NCI-H2081 (cell line): ENCODE measurements at places on chromosomes 1 and 21.
A peak's percentile ranks its signal among the peaks of the same experiment; 100 is the strongest.

DNA sequence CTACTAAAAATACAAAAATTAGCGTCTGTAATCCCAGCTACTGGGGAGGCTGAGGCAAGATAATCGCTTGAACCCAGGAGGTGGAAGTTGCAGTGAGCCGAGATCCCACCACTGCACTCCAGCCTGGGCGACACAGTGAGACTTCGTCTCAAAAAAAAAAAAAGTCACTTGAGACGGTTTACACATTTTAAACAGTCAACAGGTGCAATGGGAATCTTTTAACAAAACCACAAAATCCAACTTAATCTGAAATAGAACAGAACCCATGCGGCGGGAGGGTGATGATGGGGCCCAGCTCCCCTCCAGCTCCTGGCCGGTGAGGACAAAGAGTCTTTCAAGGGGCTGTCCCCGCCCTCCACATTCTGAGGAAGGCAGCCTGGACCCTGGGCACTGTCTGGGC is 48.3 kb downstream of the TP73 start:
- DNase-seq: no peak

- no peak for DNase-seq
Measured at GRCh38 chr1:39701049-39701439, 9.8 kb upstream of the HPCAL4 start.

DNA sequence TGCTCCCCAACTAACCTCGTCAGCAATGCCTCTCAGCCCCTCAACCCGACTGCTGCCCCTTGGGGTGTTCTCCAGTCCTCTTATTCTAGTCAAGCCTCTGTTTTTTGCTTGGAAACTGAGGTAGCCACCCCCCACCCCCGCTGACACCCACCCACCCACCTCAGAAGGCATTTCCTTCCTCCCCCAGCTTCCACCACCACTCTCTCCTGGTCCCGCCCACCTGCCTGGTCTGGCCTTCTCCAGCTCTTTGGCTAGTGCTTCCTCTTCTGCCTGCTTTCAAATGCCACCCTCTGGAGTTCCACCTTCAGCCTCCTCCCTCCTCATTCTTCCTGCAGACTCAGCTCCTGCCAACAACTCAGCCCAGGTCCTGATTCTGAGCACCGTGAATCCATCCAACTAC is 35.3 kb downstream of the OLFML2B start:
- DNase-seq: no peak

DNA sequence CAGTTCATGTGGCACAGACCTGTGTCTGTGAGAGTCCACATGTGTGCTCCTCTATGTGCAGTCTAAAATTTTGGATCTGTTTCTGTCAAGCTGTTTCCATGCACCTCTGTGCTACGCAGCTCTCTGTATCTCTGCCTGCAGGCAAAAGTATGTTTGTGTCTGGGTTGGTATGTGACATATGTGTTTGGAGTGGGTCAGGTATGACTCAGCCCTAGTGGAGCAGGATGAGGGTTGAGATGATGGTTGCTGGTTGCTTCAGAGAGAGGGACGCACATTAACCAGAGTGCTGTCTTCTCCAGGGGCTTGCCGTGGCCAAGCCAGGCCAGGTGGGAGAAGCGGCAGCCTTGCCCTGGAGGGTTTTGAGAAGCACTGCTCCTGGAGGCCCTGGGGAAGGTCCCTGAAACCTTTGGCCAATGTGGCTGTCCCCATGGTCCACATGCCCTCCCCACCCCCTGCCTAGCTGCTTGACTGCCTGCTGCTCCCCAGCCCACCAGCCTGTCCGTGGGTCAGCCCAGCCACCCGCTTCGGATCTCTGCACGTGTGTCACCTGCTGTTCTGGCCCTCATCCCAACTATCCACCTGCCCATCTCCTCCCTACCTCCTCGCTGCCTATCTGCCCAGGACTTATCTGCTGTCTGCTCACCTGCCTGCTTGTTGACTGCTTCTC is 4.1 kb upstream of the EVA1B start:
- no peak for DNase-seq

- DNase-seq: no peak
Measured at GRCh38 chr21:41369920-41370839, 8.4 kb downstream of the MX2 start.

DNA sequence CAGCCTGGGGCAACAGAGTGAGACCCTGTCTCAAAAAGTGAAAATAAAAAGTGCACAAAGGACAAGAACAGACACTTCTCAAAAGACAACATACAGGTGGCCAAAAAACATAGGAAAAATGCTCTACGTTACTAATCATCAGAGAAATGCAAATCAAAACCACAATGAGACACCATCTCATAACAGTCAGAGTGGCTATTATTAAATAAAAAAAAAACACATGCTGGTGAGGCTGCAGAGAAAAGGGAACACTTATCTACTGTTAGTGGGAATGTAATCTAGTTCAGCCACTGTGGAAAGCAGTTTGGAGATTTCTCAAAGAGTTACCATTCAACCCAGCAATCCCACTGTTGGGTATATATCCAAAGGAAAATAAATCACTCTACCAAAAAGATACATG is 173.2 kb downstream of the SMYD3 start:
- DNase-seq: no peak

- peak; percentile 82 for DNase-seq
Measured at GRCh38 chr1:7902478-7903085, 38.1 kb downstream of the TNFRSF9 start.

DNA sequence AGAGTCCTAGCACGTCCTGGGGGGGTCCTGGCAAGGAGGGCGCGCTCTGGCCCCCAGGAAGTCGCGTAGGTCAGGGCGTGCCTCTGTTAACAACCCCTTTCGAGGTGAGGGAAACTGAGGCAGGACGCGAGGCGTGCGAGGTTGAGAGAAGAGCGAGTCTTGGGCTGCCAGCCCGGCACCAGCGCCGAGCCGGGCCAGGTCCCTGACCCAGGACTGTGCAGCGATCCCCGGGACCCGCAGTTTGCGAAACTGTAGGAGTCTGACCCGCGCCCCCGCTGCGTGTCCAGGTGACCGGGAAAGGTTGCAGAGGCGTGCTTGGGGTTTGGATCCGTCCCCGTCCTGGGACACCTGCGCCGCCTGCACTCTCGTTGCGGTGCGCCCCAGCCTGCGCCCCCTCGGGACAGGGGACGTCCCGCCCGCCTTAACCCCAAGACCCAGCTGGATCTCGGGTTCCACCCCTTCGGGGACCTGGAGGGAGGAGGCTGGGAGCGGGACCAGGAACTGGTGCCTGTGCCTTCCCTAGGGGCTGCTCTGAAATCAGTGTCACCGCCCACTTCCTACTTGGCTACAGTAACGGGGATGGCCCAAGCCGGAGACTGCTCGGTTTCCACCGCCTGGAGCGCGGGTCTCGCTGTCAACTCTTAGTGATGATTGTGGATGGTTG is 493 bp downstream of the DISC1 start:
- DNase-seq: peak; percentile 39

DNA sequence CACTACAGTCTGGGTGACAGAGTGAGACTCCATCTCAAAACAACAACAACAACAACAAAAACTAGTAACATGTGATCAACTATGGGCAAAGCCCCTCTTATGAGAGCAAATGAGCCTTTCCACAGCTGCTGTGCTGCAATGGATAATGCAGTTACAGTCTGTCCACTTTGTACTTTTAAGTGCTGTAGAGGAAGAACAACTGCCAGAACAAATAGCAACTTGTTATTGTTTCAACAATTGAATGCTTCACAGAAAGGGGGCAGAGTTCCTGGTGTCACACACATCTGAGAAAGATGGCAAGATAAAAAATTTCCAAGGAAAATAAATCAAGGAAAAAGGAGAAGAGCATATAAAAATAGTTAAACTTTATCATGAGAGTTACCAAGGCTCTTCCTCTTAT is 243.6 kb upstream of the DMRTA2 start:
- DNase-seq: no peak
